Stimulated activated CD4-positive, alpha-beta T cell treated with anti-CD3 and anti-CD28 coated beads, Interleukin-1b, Interleukin-23, amount 100 ng/mL, for 1 hour (primary cell): ENCODE measurements at places on chromosomes 5 and 9.

GRCh38 chr5:98258939-98259338 is 514.5 kb upstream of the RGMB start:
- DNase-seq, result no peak

- peak; percentile 39 for DNase-seq
Observed at GRCh38 chr9:133403766-133404453, 13.9 kb downstream of the REXO4 start.

DNA sequence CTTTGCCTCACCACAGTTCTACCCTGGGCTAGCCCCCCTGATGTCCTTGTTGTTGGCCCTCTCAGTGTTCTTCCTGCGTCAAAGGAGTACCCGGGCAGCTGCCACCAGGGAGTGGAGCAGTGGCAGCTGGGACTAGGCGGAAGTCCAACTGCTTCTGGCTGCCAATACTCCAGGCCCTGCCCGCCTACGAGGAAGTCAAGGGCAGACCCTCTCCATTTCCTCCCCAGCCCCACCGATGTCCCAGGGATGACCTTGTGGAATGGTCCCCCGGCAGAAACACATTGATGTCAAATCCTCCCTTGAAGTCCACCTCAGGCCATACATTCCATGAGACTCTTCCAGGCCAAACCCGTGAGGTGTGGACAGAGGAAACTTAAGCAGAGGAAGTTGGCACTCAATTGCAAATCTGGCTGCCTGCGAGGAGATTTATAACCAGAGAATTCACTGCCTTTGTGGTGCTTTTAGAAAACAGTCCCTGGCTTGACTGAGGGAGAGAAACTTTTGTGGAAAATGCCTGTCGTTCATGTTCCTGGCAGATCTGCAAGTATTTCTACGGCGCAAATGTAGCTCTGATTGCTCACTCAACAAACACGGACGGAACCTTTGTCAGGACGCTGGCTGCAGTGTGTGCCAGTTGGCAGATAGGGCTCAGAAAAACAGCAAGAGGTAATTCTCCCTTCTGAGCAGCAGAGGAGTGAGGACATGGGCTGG is 339.7 kb downstream of the RAB3C start:
- no peak for DNase-seq

- DNase-seq, result no peak
Observed at GRCh38 chr9:4515958-4516375, 25.7 kb downstream of the SLC1A1 start.

DNA sequence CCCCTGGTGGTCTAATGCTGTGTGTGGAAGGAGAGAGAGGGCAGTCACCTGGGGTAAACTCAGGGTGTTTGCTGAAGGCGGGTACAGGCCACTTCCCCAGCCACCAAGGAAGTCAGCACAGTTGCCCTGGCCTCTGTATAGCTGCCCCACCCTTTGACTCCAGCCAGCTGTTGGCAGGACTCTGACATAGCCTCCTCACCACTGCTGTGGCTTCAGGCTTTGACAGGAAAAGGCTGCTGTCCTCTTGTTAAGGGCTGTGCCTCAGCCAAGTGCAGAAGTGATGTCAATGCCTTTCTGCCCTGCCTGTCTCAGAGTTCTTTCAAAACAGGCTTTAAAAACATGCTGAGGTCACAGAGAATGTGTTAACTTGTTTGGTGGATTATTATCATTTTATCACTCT is 487.2 kb upstream of the KLF4 start:
- DNase-seq, result no peak

GRCh38 chr9:135073741-135074305 is 13.6 kb upstream of the OLFM1 start:
- no peak for DNase-seq
